ENCODE measurements at places on chromosomes 3 and 15. TPM values are rescaled to one million over a fixed set of nuclear protein-coding genes. Genes with fewer than 3 reads are reported as not detected.

LRRC34 gene
- total RNA-seq: 12.0 TPM

DNA sequence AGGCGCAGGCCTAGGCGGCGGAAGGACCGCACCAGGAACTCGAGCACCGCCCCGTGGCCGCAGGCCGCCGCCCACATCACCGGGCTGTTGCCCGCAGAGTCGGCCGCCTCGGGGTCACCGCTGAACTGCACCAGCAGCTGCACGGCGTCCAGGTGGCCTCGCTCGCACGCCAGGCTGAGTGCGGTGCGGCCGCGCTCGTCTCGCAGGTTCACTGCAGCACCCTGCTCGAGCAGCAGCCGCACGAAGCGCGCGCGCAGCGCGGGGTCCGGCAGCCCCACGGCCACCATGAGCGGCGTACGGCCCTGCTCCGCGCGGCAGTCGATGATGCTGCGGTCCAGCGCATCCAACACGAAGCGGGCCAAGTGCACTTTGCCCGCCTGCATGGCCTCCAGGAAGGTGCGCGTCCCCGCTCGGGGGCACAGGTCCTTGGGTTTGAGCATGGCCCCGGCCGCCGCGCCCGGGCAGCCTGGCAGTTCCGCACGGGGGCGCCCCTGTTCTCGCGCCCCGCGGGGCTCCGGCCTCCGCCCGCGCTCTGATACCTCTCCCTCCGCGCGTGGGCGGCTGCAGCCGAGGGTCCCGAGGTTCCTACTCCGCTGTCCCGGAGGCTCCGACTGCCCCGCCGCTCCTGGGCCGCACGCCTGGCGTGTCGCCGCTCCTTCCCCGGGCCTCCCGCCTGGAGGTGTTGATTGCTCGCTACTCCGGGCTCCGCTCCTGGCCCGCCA, 556 bp downstream of the ANKRD63 start:
- DNase-seq: peak; percentile 50

COL6A6 gene
- not detected for total RNA-seq

GRCh38 chr3:21734746-21735145, 16.3 kb downstream of the ZNF385D start:
- DNase-seq: no peak

DAZL gene
- not detected for total RNA-seq

DNA sequence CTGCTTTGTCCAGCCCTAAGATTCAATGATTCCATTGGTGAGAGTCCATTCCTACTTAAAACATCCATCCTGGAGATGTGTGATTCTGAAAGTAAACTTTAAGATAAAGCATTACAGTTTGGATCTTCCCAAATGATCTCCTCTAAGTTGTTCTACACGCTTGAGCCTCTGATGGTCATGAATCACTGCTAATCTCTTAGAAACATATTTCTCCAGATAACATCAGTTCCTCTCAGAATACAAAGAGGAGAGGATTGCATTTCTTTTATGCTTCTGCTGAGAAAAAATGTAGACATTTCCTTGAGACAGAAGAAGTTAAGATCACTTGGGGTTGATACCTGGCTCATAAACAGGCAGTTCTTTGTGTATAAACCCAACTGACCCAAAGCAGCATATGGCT, 281.2 kb upstream of the DPH6 start:
- DNase-seq: no peak

- no peak for DNase-seq
Measured at GRCh38 chr15:25693321-25694238, 169.5 kb downstream of the ATP10A start.

RLBP1 gene
- total RNA-seq: not detected

- no peak for DNase-seq
Measured at GRCh38 chr15:70533931-70534742, 229.2 kb downstream of the UACA start.

ATP13A4 gene
- not detected for total RNA-seq

GRCh38 chr15:63495343-63495742, 9.1 kb upstream of the USP3 start:
- no peak for DNase-seq
